ENCODE measurements at places on chromosomes 7 and 10. TPM values are rescaled to one million over a fixed set of nuclear protein-coding genes. Genes with fewer than 3 reads are reported as not detected.

ARHGEF35 gene
- 0.53 TPM for total RNA-seq

CALML3 gene
- not detected for total RNA-seq

HABP2 gene
- total RNA-seq = not detected

CARD11 gene
- total RNA-seq = 10.1 TPM

SPDYE9 gene
- not detected for total RNA-seq

KCNH2 gene
- total RNA-seq = 0.07 TPM

TMEM196 gene
- total RNA-seq = not detected

SFXN2 gene
- 8.1 TPM for total RNA-seq

RAMP3 gene
- not detected for total RNA-seq

JAKMIP3 gene
- under 0.01 TPM for total RNA-seq

IQUB gene
- 0.43 TPM for total RNA-seq

LRIT1 gene
- not detected for total RNA-seq

EN2 gene
- not detected for total RNA-seq

LAMB1 gene
- total RNA-seq = 673 TPM

LRRC4 gene
- 1.3 TPM for total RNA-seq

BRAT1 gene
- 21.3 TPM for total RNA-seq

BBS9 gene
- 18.0 TPM for total RNA-seq

C10orf90 gene
- not detected for total RNA-seq

SMIM30 gene
- 49.1 TPM for total RNA-seq

CC2D2B gene
- total RNA-seq = 0.36 TPM

CPVL gene
- not detected for total RNA-seq

SAMD9L gene
- 26.5 TPM for total RNA-seq

SSC4D gene
- 0.13 TPM for total RNA-seq

MSMB gene
- total RNA-seq = not detected

FGL2 gene
- 0.13 TPM for total RNA-seq

CFAP58 gene
- 0.40 TPM for total RNA-seq

CLRN3 gene
- total RNA-seq = not detected

HOXA7 gene
- total RNA-seq = 0.27 TPM

SNCG gene
- total RNA-seq = 21.4 TPM

AQP1 gene
- 4.9 TPM for total RNA-seq

ITGB8 gene
- 5.5 TPM for total RNA-seq

ASB15 gene
- not detected for total RNA-seq

AP1S1 gene
- 116 TPM for total RNA-seq

CHAT gene
- total RNA-seq = not detected

LOXL4 gene
- total RNA-seq = 1.6 TPM

CRHR2 gene
- not detected for total RNA-seq
